ENCODE measurements at places on chromosomes 2 and 18.

DNA sequence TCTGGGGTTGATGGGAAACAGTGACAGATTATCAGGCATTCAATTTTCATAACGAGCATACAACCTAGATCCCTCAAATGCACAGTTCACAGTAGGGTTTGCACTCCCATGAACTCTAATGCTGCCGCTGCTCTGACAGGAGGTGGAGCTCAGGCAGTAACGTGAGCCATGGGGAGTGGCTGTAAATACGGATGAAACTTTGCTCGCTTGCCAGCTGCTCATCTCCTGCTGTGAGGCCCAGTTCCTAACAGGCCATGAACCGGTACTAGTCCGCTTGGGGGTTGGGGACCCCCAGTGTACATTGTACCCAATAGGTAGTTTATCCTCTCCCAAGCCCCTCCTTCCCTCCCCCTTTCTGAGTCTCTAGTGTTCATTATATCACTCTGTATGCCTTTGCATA is 94.6 kb downstream of the PTH2R start:
- peak; percentile 35 for DNase-seq

DNA sequence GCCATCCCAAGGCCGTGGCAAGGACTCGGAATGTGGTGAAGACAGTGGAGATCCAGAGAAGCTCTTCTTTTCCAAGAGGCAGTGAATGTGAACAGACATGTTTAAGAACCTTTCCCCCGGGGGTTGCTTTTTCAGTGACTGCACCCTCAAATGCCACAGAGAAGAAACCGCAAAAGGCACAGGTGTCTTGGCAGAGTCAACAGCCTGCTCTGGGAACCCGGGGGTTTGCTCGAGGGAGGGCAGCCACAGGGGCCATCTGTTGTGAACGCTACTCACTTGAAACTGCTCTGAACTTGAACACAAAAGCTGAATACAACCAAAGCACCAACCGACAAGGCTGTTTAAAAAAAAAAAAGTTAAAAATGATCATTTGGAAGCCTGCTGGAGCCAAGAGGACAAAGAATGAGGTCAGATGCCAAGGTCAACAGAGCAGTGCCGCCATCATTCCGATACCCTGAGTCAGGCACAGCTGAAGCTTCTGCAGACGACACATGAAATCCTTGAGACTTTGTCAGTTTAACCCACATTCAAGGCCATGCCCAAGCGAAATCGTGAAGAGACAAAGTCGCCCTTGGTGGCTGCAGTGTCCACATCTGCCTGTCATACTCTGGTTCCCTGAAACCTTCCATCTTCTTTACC is 47.4 kb downstream of the PSMG2 start:
- no peak for DNase-seq

DNA sequence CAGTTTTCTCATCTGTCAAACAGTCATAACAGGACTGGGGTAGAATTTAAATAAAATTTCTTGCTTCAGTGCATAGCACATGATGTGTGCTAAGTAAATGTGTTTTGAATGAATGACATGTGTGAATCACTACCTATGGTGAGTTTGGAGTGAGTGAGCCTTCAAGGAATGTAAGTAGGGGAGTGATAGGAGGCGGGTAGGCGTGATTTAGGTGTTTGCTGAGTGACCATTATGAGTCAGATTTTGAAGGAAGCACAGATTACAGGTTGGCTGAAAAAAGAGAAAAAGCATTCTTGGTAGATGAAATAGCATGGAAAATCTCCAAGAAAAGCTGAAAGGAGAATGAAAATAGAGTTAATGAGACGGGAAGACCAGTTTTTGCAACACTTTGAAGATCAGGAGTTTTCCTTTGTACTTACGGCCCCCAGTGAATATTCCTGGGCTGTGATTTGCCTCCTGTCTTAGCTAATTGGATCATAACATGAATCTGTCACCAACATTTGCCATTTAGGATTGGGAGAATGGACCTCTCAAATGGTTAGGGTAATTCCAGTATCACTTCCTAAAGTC is 136.9 kb upstream of the GATA6 start:
- no peak for DNase-seq

GRCh38 chr2:165382362-165382761 is 87.1 kb upstream of the CSRNP3 start:
- no peak for DNase-seq

DNA sequence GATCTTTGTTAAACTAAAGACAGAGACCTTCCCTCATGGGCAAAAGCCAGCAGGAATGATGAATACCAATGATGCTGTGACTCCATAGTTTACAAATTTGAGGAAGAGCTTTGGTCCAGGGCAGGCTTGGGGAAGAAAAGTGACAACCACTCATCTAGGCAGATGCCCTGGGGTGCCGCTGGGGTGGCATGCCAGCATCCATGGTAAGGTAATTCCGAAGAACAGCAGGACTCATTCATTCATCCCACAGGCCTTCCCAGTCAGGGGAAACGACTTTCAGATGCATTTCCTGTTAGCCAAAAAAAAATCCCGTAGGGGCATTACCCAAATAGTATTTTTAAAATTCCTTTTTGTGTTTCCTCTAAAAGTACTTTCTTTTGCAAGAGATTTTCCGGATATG is 180.7 kb upstream of the SERPINE2 start:
- DNase-seq: no peak

DNA sequence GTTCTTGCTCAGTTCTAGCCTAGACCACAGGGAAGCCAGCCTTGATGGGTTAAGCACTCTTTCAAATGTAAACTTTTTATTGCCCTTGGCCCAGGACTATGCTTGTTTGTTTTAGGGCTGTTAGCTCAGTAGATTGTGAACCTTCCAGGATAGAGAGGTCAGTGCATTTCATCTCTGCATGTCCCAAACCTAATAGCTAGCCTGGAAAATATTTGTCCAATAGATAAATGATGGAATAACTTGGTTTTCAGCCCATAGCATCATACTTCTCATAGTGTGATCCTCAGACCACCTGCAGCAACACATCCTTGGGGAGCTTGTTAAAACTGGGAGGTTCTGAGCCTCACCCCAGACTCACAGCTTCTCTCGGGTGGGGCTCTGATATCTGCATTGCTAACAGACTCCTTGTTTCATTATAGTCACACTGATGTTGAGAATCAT is 59.8 kb downstream of the TRIB2 start:
- DNase-seq: no peak

DNA sequence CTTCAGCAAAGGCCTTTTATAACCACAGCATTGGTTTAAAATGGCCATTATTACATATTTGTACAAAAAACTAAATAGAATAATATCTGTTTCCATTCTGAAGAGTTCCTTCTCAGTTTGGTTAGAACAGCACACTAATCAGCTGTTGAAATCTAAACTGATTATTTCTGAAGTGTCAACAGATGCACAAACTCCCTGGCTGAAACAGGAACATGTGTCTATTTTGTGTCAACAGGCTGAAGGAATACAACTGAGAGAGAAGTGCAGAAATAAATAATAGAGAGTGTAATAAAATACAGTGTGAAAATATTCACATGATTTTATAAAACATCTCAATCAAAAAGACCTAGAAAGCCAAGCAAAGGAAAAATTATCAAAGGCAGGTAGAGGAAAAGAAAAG is 29.7 kb downstream of the IKZF2 start:
- DNase-seq: no peak

- no peak for DNase-seq
Observed at GRCh38 chr2:134284119-134284670, 30.3 kb downstream of the MGAT5 start.

DNA sequence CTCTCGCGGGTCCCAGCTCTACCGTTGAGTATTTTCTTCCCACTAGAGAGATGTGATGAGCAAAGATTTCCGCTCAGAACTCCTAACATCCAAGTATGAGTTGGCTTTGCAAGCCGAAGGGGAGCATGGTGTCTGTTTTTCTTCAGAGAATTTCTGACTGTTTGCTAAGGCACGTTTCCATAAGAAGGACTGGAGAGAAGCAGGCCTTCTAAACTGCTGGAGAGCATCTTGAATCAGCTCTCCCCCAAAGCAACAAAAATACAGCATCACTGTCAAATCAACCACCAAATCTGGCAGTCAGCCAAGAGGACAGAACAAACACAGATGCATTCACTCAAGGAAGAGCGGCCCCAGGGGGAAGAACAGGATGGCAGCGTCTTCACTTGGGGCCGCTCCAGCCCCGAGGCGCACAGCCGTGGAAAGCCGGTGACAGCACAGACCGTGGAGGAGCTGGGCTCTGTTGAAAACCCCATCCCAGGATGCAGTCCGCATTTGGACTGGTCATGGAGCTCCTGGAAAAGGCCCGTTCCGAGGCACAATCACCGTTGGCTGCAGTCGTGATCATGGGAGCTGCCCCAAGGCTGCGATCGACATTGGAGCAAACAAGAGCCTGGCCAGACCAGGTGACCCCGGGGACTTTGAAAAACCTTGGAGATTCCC is 101.4 kb downstream of the NFATC1 start:
- DNase-seq: peak; percentile 37

DNA sequence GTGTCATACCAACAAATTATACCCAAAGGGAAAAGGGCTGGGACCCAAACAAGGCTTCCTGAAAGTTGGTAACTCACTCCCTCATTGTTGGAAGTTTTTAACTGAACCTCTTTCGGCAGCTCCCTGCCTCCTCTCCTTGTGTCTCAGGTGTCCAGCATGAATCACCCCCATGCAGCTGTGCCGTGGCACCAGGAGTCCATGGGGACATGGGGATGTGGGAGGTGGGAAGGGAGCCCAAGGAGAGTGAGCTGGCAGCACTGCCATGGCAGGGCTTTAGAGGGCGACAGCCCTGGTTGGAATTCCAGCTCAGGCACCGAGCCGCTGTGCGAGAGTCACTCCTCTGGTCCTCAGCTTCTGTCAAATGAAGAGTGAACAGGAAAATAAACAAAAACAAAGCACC is 12.5 kb upstream of the GYPC start:
- DNase-seq: no peak

GRCh38 chr2:219634171-219634940 is 6.9 kb downstream of the SLC4A3 start:
- DNase-seq: no peak

GRCh38 chr2:150689590-150689989 is 202.1 kb upstream of the RND3 start:
- no peak for DNase-seq

GRCh38 chr18:46468426-46469180 is 188.4 kb downstream of the LOXHD1 start:
- DNase-seq: no peak

DNA sequence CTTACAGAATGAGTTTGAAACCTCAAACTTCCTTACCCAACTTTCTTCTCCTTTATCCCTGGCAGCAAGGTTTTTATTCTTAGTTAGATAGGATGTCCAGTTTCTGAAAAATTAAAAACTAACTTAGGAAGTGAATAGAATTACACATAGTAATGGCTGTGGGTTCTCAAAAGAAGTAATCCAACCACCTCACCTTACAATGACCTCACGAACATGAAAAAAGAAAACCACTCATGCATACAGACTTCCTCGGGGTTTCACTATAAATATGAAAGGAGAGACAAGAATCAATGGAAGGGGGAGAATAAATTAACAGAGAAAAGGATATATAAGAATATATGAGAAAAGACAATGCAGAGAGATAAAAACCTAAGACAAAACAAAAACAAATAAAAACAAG is 1044.3 kb upstream of the KLHL29 start:
- DNase-seq: no peak

DNA sequence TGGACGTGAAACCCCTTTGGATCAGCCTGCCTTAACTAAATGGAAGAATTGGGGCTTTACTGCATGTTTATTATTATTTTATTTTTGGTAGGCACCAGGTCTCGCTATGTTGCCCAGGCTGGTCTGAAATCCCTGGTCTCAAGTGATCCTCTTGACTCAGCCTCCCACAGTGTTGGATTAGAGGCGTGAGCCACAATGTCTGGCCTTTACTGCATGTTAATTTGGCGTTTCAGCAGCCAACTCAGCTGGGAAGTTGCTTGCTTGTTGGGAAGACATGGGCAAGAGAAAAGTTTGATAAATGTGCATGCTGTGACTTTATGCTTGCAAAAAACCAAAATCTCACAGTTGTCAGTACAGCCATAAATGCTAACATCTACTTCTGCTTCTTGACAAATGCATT is 105.1 kb downstream of the FMNL2 start:
- no peak for DNase-seq

DNA sequence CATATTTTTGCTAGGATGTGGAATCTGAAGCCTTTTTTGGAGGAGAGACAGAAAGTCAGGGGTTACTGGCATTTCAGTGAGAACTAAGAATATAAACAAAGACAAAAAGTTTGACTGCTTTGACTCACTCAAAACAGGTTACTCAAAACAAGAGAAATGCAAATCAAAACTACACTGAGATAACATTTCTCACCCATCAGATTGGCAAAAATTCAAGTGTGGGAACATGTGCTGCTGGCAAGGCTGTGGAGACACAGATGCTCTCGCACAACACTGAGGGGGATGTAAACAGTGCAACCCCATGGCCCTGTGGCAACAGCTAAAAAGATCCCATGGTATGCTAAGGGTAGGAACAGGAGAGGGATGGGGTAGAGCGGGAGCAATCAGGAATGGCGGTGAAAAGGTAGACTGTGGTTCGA is 86.6 kb downstream of the DTNB start:
- no peak for DNase-seq

DNA sequence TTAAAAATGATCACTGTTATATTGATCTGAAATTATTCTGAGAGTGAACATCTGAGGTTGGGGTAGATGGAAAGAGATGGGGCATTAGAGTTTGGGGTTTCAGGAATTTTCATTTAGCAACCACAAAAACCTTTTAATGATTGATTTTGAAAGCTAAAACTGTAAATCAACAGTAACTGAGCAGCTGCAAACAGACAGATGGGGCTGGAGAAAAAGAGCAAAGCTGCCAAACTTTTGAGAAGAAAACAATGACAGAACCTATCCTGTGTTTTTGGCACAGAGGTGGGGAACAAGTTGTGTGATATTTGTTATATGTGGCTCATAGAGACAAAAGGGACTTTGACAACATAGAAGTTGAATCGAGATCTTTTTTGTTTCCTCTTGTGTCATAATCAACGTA is 415.8 kb upstream of the DSEL start:
- no peak for DNase-seq

DNA sequence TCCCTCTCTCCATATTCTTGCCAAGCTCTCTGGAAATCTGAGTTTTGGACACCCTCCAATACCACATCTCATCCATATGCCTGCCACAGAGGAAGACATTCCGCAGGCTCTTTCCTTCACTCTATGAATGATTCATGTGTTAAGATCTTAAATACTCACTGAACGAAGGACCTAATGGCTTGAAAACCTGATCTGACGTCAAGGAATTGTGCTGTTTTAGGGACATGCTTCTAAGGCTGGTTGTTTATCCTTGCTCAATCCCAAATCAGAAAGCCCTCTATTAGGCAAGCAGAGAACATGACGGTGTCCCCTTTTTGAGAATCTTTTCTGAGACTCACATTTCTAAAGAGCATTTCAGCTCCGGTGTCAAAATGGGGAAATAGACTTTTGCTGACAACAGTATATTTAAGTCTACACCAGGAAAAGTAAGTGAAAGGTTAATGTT is 83.7 kb upstream of the GALNT5 start:
- no peak for DNase-seq

GRCh38 chr2:70991142-70991541 is 3.5 kb downstream of the TEX261 start:
- DNase-seq: no peak

GRCh38 chr2:46379213-46380037 is 82.2 kb downstream of the EPAS1 start:
- DNase-seq: no peak

Data from glutamatergic neuron (in vitro differentiated cells).